T1000 (cell line): ENCODE measurements at places on chromosomes 5 and 9.
A peak's percentile ranks its signal among the peaks of the same experiment; 100 is the strongest.

- DNase-seq = no peak
Measured at GRCh38 chr5:6754766-6755165, 41.5 kb downstream of the TENT4A start.

- no peak for DNase-seq
Measured at GRCh38 chr9:110058304-110058953, 149.5 kb downstream of the C9orf152 start.

GRCh38 chr5:39578887-39579497 is 154.2 kb upstream of the DAB2 start:
- DNase-seq = no peak

- no peak for DNase-seq
Measured at GRCh38 chr5:152532714-152533113, 127.6 kb upstream of the NMUR2 start.

GRCh38 chr5:72209147-72210115 is 102.2 kb downstream of the MAP1B start:
- peak; percentile 26 for DNase-seq

- DNase-seq = no peak
Measured at GRCh38 chr5:111425205-111425604, 87.1 kb downstream of the STARD4 start.

DNA sequence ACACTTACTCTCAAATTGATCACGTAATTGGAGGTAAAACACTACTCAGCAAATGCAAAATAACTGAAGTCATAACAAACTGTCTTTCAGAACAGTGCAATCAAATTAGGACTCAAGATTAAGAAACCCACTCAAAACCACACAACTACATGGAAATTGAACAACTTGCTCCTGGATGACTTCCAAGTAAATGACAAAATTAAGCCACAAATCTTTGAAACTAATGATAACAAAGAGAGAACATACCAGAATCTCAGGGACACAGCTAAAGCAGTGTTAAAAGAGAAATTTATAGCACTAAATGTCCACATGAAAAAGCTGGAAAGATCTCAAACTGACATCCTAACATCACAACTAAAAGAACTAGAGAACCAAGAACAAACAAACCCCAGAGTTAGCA is 540.5 kb upstream of the CDH18 start:
- DNase-seq = no peak

GRCh38 chr5:165673499-165673898 is 2168.1 kb downstream of the MAT2B start:
- DNase-seq = no peak

GRCh38 chr9:4375424-4376200 is 75.7 kb upstream of the GLIS3 start:
- DNase-seq = no peak

DNA sequence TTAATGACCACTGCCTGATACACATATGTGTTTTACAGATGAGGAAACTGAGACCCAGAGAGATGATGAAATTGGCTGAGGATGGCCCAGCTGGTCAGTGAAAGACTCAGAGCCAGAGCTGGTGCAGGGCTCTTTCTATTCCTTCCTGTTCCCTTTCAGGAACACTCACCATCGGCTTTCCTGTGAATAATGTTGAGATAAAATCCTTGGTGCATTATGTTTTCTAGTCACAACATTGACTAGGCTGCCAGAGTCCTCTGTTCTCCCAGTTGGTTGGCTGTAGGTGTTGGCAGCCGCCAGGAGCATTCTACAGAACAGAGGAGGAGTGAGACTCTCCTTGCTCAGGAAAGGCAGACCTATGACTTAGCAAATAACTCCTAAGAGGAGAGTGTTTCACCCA is 14.8 kb downstream of the TGFBI start:
- DNase-seq = no peak

GRCh38 chr9:87712801-87713277 is 13.1 kb upstream of the CTSL start:
- no peak for DNase-seq

GRCh38 chr5:95835682-95836385 is 13.3 kb upstream of the GLRX start:
- DNase-seq = no peak

- DNase-seq = no peak
Measured at GRCh38 chr9:33350310-33350709, 52.1 kb downstream of the AQP7 start.

- DNase-seq = no peak
Measured at GRCh38 chr5:91556-92263, at the start of gene PLEKHG4B. Gene PLEKHG4B (plus strand): TSS chr5:92168. CDS start chr5:92232, 64 bp downstream.

DNA sequence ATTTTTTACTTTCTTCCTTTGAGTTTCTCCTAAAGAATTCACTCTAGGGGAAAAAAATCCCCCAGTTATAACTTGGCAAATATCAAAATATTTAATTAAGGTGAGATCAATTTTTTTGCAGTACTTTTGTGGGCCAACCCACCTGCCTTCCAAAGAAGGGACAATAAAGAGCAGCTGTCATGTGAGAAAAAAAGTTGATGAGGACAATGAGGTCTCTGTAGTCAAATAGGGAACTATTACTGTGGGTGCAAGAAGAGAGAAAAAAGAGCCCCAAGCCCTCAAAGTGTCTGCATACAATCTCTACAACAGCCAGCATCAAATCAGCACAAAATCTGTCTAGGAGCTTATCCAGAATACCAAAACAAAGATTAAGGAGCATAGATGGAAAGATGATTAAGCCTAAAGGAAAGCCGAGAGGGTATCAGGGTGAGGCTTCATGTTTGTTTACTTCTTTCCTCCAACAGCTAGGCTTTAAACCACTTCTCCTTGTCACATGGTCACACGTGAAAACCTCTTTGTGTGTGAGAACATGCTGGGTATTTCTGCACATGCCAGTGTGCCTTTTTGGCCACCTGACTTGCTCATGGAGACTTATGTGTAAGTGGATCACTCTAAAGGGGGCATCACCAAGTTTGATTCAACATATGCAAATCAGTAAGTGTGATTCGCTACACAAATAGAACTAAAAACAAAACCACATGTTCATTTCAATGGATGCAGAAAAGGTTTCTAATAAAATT is 19.2 kb upstream of the FYB1 start:
- DNase-seq = no peak
